ENCODE measurements at places on chromosomes 7 and 10.

DNA sequence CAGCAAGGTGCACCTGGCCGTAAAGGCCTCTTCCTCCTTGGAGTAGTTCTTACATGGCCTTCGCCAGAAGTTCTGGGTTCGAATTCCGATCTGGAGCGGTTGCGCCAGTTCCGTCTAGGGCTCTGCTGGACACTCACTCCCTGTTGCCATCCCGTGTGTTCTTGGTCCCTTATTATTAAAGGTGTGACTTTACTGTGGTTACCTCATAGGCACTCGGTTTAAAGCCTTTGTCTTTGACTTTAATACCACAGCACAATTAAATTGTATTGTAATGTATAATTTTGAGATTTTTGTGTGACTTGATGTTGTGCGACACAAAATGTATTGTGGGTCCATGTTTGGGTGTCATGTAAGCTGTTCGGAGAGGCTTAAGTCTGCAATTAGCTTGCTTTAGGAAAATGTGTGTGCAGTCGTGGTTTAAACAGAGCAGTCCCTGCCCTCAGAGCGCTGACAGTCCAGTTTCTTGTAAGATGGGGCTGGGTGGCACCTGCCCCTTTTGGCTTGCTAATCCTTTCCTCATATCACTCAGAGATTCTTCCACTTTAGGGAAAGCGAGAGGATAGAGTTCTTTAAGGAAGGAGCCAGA is 919 bp downstream of the INPP5F start:
- no peak for DNase-seq

DNA sequence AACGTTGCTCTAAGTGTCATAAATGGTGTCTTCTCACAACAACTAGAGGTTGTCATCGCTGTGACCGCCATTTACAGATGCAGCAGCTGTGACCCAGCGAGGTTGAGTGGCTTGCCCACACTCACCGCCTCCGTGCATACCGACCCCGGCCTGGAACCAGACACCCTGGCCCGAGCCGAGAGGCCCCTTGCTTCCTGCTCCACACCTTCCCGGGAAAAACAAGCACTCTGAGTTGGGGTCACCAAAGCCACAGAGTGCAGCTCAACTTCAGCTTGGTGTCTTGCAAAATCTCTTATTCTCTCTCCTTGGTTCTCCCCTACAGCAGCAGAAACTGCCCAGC is 115.7 kb upstream of the PPP2R2D start:
- DNase-seq: no peak

DNA sequence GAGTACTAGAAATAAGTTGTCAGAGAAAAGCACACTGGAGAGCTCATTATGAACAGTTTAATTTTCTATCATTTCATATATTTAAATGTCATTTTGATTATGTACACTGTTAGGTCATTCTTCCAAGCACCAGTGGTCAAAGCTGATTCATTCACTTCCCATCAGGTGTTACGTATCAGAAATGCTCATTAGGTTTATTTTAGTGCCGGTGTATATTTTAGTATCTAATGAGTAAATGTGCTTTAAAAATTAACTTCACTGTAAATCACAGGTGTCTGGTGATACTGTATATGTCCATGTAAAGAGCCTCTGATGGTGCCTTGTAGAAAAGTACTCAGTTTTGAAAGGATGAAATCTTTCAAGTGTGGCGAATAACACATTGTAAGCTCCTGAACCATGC is 3.5 kb downstream of the DMTF1 start:
- DNase-seq: no peak

DNA sequence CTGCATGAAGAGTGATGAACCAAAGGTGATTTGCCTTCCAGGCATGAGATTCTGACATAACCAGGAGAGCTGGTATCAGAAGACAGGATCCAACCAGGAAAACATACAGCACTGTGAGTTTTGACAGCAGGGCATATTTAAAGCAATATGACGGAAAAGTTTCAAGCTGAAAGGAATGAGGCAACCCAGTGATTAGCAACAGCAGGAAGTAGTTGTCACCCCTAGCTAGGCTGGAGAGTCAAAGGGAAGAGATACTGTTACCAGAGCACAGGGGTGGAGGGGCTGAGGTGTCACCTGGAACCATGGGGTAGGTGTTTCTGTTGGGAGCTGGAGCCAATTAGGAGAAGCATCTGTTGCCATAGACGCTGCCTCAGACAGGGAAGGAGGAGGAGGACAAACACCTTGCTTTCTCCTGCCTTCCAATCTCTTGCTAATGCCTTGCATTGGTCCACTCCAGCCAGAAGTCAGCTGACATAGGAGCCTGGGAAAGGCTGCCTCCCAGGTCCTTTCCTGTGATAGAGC is 125.4 kb upstream of the SORCS3 start:
- no peak for DNase-seq

DNA sequence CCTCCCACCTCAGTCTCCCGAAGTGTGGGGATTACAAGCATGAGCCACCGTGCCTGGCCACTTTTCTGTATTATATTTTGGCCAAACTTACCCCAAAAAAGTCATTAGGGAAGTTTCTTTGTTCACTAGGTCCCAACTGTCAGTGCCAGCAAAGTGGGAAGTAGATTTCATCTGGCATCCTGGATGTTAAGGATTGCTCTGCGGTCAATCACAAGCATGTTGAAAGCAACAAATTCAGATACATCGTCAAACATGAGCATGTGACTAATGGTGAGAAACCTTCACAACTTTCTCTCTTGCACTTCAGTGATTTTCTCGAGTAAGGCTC is 14.3 kb upstream of the LRRC17 start:
- DNase-seq: no peak

GRCh38 chr7:41911792-41912191 is 208.9 kb upstream of the INHBA start:
- no peak for DNase-seq

DNA sequence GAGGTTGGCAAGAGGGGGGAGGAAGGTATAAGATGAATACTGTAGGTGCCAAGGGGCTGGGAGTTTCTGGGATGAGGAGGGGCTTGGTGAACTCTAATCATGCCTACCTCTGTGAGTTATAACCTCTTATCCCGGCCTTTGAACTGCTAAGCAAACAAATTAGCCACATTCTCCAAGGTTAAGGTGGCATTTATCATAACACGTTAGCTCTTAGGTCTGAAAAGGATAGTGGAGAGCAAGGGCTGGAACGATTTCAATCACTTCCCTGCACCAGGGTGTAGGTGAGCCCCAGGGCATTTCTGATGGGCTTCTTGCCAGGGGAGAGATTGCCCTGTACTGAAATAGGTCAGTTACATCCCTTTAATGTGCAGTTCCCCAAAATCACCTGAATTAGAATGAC is 28.6 kb upstream of the DMBT1 start:
- DNase-seq: no peak

GRCh38 chr7:875051-875450 is 1.3 kb upstream of the GET4 start:
- DNase-seq: no peak

GRCh38 chr7:50739744-50740435 is 42.8 kb downstream of the GRB10 start:
- DNase-seq: peak; percentile 78

DNA sequence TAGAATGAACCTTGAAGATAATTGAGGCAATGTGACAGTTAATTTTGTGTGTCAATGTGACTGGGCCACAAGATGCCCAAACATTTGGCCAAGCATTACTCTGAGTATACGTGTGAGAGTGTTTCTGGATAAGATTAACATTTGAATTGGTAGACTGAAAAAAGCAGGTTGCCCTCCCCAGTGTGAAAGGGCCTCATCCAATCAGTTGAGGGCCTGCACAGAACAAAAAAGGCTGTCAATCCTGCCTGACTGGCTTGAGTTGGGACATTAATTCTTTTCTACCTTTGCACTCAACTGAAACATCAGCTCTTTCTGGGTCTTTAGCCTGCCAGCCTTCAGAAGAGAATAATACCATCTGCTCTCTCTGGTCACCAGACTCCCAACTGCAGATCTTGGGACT is 56.6 kb upstream of the PDE1C start:
- DNase-seq: no peak

- DNase-seq: no peak
Observed at GRCh38 chr7:158056761-158057160, 530.9 kb downstream of the PTPRN2 start.

GRCh38 chr7:6446838-6447580 is 745 bp downstream of the DAGLB start:
- peak; percentile 47 for DNase-seq

DNA sequence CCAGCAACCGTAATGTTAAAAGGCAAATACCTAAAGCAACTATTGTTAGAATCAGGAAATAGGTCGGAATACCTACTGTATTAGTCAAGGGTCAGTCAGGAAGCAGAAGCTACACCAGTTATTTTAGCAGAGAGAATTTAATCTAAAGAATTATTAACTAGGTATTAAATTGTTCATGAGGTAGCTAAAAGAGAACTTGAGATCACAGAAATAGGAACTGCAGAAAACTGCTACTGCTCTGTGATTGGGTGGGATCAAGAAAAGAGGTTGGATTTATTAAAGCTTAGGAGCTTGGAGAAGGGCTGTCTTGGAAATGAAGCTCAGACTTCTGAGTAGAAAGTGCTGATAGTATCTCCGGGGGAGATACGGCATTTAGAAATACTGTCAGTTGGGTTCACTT is 20.0 kb upstream of the ZNF438 start:
- DNase-seq: no peak

- DNase-seq: no peak
Observed at GRCh38 chr10:53754596-53755250, 982.1 kb upstream of the MBL2 start.

All from activated CD4-positive, alpha-beta T cell treated with anti-CD3 and anti-CD28 coated beads, Interleukin-10, Interleukin-2, amounts not matched to agents 100 ng/mL and 50 ng/mL, durations not matched to agents 16 hours and 8 hours (primary cell).